ENCODE measurements at places on chromosomes 1 and 21.

DNA sequence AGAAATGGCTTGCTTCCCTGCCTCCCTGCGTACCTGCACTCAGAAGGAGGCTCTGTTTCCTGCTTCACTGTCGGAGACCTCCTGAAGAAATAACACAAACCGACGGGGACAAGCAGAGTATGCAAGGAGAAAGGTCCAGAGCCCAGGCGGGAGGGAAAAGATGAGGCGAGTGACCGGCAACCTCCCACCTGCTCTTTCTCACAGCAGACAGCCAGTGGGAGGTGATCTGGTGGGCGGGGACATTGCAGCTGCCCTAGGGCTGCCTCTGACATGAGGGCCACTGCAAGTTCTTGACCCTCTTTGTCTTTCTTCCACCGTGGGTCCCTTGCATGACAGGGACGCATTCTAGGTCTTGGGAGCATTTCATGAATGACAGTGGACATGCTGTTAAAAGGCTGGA is 368.2 kb downstream of the CAMTA1 start:
- DNase-seq = no peak

DNA sequence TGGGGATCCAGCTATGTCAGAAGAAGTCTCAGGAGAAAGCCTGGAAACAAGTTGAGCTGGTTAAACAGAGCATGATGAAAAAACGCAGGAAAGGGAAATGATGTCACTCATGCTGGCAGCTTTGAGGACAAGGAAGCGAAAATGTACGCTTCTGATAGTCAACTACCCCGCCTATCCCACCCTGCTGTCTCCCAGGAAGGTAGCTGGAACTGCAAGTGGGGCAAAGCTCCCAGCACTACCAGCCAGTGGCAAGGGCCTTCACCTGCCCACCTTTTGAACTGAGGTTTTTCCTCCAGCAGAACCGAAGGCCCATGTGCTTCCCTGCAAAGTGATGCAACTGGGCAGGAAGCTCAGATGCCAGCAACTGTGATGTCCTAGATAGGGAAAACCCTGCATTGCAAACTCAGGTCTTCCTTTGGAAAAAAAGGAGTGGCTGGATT is 6.3 kb upstream of the IL20 start:
- no peak for DNase-seq

- DNase-seq = no peak
Measured at GRCh38 chr21:25458484-25458883, 148.8 kb downstream of the MRPL39 start.

DNA sequence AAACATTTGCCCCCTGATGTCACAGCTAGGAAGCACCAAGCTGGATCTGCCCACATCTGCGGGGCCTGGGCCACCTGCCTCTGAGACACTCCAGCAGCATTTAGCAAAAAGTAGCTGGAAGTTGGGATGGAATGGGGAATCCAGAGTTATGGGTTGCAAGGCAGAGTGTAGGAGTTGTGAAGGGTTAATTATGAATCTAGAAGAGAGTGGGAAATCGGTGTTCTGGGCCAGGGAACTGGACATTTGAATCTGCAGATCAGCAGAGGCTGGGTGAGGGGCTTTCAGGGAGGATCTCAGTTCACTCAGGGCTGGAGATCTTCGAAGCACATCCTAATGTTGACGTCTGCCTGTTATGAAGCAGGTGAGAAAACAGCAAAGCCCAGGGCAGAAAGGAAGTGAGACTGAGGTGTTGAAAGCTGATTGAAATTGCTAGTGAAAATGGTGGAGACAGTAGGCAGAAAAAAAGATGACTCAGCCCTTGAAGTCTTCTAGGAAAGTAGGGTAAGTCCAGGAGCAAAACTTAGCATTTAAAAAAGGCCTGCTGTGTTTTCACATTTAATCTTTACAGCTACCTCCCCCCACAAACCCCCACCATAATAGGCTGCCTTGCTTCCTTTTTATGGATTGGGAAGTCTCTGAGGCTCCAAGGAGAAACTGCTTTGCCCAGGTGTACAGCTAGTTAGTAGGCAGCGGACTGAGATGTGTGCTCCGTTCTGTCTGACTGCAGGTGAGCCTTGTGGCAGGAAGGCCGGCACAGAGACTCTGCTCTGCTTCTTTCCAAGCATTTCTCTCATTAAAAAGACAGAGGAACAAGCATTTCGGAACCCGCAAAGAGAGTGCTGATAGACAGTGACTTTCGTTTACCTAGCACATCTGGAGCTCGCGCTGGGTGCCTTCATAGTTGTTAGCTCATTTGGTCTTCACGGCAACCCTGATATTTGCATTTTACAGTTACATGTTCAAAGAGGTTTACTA is 7.2 kb downstream of the VANGL1 start:
- DNase-seq = no peak

DNA sequence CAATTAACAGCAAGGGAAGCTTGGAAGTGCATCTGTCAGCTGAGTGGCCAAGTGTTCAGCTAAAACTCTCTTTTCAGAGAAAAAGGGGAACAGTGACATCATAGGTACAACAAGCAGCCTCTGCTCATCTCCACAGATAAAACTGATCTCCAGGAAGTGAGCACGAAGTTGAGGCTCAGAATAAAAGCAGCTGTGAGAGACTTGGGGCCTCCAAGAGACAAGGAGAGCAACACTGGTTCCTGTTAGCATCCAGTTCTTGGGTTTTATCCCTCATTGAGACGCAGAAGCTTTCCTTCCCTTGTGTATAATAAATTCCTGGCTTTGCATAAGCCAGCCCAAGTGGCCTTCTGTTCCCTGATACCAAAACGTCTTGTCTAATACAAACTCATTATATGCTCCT is 20.0 kb upstream of the CNN3 start:
- DNase-seq = no peak

DNA sequence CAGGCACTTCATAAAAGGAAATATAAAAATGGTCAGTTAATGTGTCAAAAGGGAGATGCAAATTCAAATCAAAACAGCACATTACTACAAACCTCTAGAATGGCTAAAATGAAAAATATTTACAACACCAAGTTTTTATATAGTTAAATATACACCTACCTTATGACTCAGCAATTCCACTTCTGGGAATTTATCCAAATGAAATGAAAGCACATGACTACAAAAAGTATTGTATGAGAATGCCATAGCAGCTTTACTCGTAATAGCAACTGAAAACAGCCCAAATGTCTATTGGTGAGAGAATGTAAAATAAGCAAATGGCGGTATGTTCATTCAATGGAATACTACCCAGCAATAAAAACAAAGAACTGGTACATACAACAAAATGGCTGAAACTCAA is 175.8 kb upstream of the SPAG17 start:
- no peak for DNase-seq

GRCh38 chr1:114495486-114495885 is 15.5 kb downstream of the TRIM33 start:
- no peak for DNase-seq

GRCh38 chr1:178724376-178724727 is 692 bp upstream of the RALGPS2 start:
- no peak for DNase-seq

DNA sequence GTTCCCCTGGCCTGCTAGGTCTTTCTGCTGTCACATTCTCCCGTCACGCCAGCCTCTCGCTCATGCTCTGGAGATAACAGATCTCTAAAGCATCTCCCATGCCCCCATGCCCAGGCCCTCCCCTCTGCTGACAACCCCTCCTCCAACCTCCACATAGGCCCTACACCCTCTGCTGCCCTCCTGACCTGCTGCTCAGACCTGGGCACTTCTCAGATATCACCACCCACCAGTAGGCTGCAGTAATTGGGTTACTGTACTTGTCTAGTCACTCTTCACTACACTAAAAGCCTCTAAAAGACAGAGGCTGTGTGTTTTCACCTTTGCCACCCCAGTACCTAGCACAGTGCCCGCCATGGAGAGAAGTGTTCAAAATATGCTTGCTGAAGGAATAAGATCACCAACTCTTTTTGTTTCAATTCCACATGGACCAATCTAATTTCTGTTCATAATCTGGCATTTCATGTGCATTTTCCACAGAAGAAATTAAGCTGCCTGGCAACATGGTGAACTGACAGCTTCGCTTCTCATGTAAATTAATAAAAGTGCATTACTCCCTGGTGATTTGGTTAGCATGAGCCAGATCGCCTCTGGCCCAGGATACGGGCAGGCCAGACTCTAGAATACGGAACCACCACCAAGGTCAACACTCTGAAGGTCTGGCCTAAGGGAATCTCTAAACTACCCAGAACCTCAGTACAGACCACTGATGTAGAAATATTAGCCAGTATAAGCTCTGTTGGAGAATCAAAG is 20.7 kb downstream of the LBR start:
- DNase-seq = peak; percentile 70

GRCh38 chr1:84450910-84451309 is 28.2 kb upstream of the RPF1 start:
- DNase-seq = no peak

DNA sequence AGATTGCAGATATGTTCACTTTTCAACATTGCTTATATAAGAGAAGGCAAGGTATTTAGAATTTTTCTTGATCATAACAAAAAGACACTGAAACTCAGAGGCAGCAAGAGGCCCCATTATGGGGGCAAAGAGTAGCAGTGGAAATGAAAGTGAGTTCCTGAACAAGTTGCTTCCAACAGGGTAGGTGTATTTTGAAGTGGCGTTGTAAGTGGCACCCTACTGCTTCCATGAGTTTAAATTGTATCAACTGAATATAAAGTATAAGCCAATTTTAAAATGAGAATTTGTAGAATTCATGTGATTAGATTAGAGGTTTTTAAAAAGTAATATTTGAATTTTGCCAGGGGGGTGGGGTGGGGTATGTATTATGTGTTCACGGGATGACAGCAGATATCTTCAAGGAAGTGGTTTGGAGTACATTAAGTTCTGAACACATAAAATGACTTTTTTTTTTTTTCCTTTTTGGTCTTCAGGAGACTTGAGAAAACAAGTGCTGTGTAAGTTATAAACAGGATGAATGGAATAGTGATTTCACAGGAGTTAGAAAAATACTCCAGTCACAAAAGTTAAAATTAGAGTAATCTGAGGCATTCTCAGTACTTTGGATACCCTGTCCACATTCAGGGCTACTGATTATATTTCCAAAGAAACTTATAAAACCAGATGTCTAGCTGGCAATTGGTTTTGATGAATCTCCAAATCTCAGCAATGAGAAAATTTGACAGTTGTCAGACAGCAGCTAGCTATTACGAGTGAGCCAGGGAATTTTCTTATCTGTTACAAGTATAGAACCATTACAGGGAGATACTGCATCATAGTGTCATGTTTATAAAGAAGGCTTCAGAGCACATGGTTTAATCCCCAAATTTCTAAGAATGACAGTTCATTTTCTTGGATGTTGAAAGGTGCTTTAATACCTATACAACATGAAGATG is 182.0 kb downstream of the ST6GALNAC3 start:
- DNase-seq = no peak

DNA sequence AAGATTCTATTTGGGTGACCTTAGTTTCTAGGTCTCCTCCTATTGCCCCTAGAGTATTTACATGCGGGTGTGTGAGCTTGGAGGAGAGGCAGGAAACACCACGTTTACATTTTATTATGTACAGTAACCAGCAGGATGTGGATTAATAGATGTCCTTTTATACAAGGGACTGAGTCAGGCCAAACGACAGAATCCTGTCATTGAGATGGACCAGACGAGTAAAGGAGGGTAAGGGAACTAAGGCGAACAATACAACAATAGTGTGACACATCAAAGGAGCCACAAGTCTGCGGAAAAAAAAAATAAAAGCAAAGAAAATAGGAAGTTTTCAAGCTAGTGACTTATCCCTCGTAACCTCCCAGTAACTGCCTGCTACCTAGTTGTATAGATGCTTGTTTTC is 151.1 kb downstream of the GABPA start:
- DNase-seq = no peak

GRCh38 chr1:164581762-164582161 is 22.8 kb downstream of the PBX1 start:
- DNase-seq = no peak

DNA sequence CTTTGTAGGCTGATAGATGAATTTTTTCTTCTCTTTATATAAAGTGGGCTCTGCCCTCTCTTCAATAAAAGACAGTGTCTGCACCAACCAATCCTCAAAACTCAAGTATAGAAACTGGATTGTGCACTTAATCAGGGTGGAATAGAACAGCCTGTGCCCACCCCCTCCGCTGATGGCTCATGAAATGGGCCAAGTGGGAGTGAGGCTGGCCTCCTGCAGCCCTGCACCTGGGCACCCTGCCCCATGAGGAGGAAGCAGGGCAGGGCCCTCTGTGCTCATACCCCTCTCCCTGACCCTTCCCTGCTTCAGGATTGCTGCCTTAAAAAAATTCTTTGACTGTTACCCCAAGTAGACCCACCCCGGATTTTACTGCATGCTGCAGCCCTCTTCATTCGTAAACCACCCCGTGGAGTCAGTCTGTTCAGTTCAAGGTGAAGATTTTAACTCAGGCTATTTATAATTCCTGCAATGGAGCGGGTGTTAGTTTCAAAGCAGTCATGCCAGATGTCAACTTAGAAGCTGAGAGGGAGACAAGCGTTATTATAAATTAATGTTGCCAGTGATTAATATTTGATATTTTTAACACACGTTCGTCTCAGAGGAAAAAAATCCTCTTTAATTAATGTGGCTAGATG is 15.8 kb downstream of the PROK1 start:
- no peak for DNase-seq

DNA sequence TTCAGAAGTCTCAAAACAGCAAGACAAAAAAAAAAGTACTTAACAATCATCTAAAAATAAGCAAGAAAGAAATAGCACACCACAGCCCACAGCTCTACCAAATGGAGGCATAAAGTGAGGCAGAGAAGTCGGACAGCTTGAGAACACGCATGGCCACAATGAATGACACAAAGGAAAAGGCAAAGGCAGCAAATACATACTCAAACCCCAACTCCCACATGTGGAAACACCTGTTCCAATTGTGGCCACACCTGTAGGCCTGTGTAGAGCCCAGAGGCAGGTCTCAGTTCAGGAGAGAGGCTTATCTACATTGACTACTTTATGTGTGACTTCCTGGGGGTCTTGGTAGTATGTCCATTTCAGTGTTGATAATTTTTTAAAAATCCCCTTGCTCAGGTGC is 543.5 kb downstream of the LMO4 start:
- DNase-seq = no peak

DNA sequence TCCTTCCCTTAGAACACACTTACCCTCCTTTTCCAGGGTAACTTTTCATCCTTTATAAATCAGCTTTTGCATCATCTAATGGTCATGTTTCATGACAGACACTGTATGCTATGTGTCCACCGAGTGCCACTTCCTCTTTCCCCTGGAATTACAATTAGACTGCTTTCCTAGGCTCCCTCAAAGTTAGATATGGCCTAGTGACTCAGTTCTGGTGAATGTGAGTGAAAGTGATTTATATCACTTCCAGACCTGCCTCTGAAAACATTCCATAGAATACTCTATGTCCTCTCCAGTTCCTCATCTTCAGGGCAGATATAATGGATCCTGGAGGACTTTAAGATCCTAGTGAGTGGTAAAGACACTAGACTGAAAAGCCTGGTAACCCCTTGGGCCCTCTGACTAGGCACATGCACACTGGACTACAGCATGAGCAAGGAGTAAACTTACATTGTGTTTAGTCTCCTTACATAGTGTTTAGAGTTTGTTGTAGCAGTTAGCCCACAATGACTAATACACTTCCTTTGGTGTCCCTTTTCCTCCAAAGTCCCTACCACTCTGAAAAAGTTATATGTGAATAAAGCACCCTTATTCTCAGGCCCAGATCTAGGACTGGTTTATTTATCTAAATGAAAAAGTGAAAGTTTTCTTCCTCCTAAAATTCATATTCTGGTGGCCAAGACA is 59.3 kb downstream of the GPR88 start:
- no peak for DNase-seq

- no peak for DNase-seq
Measured at GRCh38 chr1:65292861-65293593, 16.3 kb upstream of the DNAJC6 start.
